CD14-positive monocyte (primary cell): ENCODE measurements at places on chromosomes 16 and 17. TPM values are rescaled to one million over a fixed set of nuclear protein-coding genes. Genes with fewer than 3 reads are reported as not detected.
A peak's percentile ranks its signal among the peaks of the same experiment; 100 is the strongest.

MT4 gene
- not detected in 2 replicates for polyA plus RNA-seq

ASB16 gene
- not detected for polyA plus RNA-seq

PRAC2 gene
- polyA plus RNA-seq = not detected

DNA sequence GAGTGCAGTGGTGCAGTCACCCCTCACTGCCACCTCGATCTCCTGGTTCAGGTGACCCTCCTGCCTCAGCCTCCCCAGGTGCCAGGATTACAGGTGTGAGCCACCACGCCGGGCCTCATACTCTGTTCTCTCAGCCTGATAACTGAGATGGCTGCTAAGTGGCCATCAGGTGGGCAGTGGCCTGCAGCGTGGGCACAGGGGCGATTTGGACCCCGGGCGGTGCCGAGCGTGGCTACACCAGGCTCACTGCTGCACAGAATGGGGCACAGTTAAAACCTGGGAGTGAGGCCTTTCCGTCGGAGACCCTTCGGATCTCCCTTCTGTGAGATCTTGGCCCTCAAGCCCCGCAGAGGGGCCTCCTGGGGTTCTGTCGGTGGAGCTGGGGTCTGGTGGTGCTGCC, 11.5 kb downstream of the CACNA1H start:
- DNase-seq = no peak

DNA sequence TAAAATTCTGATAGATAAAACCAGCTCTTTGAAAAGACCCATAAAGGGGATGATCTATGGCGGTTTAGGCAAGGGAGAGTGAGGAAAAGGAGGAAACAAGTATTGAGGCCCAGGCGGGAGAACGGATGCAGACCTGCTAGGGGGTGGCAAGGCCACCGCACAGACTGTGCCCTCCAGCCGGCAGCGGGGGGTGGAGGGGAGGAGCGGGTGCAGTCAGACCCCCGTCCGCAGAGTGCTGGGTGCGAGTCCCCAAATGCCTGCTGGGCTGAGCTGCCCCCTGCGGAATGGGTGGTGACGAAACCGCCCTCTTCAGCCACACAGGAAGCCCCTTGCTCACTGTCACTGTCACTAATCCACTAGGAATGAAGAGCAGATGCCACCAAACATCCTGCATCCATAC, 46.0 kb downstream of the LMF1 start:
- no peak for DNase-seq

DNA sequence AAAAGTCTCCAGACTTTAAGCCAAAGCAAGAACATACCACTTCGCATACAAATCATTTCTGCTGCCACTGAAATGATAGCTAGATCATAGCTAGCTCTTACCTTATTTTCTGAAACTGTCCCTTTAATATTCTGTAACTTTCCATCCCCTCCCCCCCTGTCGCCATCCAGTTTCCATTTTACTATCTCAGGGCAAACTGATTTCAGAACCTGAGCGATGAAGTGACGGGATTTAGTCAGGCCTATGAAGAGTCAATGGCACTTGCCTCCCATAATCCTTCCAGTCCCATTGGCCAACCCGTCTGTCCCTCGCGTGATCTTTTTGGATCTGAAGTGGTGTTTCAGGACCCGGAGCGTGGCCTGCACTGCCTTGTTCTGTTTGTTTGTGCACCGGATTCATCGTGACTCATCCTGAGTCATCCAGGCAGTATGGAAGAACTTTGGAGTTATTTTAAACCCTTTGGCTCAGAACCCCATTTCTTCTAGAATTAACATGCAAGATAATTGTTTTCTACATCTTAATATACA, 199.8 kb upstream of the CHMP6 start:
- peak; percentile 40 for DNase-seq

- no peak for DNase-seq
Observed at GRCh38 chr17:4586043-4586442, 1.7 kb downstream of the SMTNL2 start.
